ENCODE measurements at places on chromosomes 4 and X. TPM values are rescaled to one million over a fixed set of nuclear protein-coding genes. Genes with fewer than 3 reads are reported as not detected.

The NUDT10 gene
- total RNA-seq, result not detected

The FAM9C gene
- not detected for total RNA-seq

The TMEM271 gene
- not detected for total RNA-seq

DNA sequence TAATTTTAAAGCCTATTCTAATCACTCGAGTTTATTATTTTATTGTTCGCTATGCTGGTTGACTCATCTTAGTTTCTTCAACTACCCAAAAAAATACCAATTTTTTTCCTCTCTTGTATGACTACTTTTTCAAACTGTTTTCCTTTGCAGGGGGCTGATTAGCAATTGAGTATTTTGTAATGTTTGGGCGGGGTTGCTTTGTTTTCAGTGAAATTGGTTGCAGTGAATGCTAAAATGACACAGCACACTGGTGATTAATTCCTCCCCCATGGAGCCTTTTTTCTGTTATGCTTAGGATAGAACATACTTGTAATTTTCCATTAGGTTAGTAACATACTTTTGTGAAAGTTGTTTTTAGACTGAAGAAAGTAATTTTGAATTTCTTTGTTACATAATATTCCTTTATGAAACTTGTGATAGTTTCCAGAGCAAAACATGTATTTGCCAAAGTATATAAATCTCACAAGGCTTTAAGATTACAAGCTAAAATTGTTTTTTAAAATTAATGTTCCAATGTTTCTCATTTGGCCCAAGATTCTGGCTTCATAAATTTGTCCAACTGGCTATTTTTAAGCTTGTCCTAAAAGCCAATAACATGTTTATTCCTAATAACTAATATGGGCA, 120.4 kb downstream of the CHIC1 start:
- DNase-seq, result no peak

GRCh38 chrX:114073926-114074325, 510.0 kb upstream of the HTR2C start:
- DNase-seq, result no peak

DNA sequence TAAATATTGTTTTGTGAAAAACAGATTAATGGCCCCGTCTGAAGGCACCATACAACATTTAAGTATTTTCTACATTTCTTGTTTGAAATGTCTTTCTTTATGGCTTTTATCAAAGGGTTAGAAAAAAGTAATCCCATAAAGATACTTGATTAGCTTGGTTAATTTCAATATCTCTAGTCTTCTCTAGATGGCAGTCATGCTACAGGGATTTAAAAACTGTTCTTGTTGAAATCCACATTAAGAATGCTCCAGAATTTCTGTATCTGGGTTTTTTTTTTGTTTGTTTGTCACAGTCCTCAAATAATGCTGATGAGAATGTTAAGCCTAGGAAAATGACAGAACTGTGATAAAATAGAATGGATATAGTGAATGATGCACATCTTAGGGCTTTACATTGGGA, 109.0 kb upstream of the AADAT start:
- no peak for DNase-seq

GRCh38 chr4:7419961-7420660, 14.6 kb downstream of the PSAPL1 start:
- DNase-seq, result no peak

Measured in Calu3 (cell line).